ENCODE measurements at places on chromosomes 13 and 19.

DNA sequence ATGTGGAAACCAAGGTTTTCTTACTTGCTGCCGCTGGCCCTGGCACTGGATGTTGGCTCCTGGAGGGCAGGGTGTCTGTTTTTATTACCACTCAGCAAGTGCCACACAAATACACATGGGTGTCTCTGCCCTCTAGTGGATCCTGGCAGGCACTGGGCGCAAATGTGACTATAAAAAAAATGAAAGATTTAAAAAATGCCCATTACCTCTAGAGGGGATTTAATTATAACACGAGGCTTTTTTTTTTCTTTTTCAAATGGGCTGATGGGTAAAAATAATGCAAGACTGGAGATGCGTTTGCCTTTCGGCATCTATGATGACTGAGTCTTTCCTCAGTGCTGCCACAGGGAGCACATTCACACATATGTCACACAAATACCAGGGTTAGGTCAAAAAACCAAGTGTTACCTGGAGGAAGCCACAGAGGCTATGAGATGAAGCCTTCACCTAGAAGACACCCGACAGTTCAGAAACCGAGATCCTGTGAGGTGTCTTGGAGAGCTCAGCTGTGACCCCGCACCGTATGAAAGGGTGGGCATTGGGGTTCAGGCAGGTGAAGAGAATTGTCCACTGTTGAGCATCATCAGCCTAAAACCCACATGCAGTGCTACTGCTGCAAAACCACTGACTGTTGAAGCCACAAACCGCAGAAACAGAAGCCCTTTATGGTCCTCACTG is 25.7 kb downstream of the CHAMP1 start:
- DNase-seq: peak; percentile 18

- no peak for DNase-seq
These were observed 10.9 kb downstream of the KLC3 start for GRCh38 chr19:45351401-45351952.

DNA sequence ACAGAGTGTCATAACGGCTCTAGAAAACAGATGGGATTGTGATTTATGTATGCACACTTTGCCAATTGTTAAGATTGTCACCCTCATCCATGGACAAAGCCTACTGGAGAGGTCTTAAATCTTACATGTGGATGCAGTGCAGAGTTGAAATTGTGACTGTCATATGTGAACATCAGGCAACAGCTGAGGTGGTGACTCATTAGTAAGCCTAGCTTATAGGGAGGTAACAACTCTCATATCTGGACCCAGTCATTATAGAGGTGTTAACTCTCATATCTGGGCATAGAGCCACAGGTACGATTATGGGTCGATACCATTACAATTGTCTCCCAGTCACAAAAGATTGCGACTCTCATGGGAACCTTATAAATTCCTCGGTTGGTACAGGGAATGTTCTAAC is 29.8 kb upstream of the ZNF254 start:
- DNase-seq: no peak

DNA sequence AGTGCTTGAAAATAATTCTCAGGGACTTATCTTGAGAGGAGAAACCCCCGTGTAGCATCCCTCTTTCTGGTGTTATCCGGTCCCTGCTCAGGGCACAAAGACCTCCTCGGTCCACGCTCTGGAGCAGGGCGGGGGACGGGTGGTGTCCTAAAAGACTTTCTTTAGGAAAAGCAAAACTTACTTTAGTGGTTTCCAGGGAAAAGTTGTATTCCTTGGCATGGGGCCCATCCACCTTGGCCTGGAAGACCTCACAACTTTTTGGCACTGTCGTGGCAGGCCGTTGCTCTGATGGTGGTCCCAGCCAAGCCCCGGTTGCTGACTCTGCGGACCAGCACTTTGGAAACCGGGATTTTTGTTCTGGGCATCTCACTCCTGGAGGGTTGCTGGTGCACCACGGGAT is 2.7 kb downstream of the AMER2 start:
- no peak for DNase-seq

GRCh38 chr19:18894254-18895037 is 1.5 kb downstream of the CERS1 start:
- no peak for DNase-seq

DNA sequence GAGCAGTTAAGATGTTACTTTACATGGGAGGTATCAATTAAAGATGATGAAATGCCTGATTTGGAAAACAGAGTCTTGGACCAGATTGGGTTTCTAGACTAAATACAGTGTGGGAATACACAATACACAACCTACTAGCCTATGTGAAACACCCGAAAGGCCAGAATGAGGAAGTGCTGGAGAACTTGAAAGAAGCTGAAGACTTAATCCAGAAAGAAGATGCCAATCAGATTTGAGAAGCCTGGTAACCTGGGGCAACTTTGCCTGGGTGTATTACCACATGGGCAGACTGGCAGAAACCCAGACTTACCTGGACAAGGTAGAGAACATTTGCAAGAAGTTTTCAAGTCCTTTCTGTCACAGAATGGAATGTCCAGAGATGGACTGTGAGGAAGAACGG is 43.2 kb downstream of the N4BP2L1 start:
- DNase-seq: no peak

DNA sequence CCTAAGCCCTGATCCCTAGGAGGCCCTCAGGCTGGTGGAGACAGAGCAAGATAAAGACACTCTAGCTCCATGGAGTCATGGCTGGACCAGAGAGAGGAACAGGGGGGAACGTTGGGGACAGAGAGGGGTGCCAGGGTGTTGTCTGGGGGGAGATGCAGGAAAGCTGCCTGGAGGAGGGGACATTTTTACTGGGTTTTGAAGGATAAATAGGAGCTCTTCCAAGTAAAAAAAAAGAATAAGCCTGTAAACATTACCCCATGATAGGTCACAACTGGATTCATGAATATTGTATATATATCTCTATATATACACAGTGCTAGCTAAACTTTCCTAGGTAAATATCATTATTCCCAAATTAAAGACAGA is 714 bp downstream of the HSH2D start:
- DNase-seq: no peak

DNA sequence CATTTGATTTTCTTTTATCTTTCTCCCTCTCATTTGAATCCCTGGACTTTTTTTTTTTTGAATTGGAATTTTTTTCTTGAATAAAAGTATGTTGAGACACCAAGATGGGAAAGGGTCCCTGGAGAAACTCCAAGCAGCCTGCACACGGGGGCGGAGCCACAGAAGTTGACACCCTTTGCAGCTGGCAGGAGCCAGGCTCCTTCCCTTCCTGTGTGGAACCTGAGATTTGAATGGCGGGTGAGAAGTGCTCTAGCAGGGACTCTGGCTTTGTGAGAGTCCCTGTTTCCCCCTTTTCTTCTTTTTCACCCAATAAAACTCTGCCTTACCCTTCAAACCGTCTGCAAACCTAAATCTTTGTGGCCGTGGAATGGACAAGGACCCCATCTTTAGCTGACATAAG is 1381.0 kb upstream of the MIR17HG start:
- no peak for DNase-seq

DNA sequence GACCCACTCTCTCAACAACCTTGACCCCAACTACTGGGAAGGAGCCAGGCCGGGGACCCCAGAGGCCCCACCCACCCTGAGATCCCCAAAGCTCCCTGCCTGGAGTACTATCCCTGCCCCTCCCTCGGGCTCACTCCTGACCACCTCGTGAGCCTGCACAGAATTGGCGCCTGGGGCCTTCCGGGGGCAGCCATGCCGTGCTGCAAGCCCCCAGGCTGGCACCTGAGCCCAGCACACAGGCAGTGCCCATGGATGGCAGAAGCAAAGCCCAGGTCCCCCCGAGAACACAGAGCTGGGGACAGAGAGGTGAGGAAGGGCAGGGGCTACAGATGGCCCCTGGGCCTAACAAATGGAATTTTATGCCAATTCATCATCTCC is 13.9 kb downstream of the LSM4 start:
- DNase-seq: no peak

DNA sequence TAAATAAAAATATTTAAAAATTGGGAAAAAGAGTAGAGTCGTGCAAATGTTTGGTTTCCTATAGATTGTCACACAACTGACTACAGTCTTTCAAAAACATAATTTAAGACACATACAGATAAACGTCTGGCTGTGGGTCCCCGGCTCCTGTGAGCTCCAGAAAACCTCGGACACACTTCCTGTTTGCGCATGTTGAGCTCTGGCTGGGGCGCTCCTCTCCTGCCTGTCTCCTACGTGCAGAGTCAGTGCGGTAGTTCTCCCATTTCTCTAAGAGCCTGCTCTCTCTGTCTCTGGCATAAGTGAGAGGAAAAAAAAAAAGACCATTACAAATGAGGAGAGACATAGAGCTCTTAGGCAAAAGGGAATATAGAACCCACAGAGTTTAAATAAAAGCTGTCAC is 128.2 kb upstream of the OBI1 start:
- no peak for DNase-seq

- no peak for DNase-seq
These were observed 12.2 kb downstream of the WIZ start for GRCh38 chr19:15437355-15438123.

- no peak for DNase-seq
These were observed 30.8 kb downstream of the CKM start for GRCh38 chr19:45291834-45292233.

DNA sequence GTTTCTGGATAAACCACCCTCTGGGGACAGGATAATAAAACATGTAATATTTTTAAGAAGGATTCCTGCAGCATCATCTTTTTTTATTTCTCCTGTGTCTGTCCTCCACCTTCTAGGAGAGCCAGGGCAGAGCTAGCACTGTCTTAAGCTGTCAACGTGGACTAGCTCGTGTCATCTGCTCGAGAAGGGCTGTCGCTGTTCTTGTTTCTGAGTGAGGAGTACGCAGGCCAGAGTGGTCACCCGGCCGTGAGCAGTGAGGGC is 13.9 kb downstream of the CAPN12 start:
- DNase-seq: no peak

- DNase-seq: no peak
These were observed 15.5 kb downstream of the DPF1 start for GRCh38 chr19:38208571-38208970.

DNA sequence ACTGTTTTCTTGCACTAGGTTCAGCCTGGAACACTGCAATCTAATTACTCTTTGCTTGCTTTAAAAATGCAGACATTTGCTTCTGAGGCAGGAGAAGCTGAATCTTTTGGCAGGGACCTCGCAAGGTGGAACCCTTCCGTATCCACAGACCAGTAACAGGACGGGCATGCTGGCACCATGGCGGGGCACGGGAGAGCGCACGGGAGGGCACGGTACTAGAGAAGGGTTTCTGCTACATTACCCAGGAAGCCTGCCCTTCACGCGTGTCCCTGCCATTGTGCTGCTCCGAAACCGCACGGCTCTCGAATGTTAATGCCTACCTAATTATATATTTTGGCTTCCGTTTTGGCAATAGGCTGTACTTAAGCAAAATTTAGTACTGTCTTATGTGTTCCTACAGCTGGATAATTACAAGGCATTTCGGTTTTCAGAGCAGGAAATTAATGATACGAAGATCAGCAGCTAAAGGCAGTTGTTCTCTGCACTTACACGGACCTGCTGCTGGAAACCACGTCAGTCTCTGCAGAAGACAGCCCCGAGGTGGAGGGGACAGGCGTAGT is 430.4 kb downstream of the IRS2 start:
- no peak for DNase-seq

DNA sequence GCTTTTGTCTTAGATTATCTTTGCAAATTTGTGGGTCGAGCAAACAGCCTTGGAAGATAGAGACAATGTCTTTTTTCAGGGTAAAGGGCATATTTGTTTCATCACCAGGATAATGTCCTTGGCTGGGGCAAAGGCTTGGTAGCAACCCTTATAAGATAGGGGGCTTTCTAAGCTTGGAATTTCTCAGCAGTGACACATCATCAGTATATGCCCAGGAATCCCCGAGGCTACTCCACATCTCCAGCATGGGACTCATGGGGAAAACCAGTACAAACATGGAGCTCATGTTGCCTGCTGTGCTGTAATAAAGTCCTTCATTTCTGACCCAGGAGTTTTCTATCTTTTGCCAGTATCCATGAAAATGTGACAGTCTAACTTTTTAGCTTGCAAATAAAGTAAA is 77.1 kb downstream of the DCLK1 start:
- no peak for DNase-seq

DNA sequence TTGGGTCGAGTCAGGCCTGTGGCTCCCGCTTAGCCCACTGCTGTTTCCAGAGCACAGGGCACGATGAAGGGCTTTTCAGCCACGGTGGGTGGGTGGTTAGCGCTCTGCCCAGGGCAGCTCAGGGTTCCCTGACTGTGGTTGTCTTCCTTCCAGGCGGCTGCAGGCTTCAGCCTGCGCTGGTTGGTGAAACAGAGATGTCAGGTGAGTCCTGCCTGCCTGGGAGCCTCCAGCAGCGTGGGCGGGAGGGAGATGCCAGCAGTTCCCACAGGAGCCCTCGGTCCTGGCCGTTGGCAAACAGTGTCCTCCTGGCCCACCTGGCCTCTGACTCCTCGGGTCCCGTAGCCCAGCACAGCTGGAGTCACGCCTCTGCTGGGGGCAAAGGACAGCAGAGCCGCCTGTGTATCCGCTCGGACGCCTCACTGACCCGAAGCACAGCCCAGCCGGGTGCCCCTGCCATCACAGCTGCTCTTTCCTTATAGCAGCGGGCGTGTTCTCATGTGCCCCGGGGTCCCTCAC is 9.7 kb downstream of the ADAT3 start:
- no peak for DNase-seq

DNA sequence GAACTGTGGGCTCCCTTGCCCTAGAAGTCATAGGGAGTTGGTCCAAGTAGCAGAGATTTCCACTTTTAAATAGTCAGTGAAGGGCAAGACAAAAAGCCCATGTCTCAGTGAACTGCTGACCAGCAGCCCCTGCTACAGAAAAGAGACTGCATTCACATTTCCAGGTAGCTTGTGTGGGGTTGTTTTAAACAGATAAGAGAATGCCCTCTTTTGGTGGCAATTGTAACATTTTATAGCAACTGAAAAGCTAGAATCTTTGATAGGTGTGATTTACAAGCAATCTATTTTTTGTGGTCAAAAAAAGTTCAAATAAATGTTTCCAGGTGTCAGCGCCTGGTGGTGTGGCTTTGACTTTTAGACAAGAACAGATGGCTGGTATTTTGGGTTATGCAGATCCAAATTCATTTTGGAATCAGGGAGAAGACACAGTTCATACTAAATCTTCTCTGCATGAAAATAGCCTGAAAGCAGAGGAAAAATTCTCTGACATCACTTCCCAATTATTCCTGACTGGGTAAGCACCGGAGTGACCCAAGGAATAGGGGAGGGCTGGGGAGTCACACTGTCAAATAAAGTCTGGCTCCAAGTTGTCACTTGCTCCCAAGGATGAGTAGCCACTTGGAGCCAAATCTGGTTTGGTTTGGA is 26.2 kb upstream of the GPR12 start:
- DNase-seq: no peak

- DNase-seq: no peak
These were observed 79.8 kb upstream of the TNFSF11 start for GRCh38 chr13:42494157-42494556.

- no peak for DNase-seq
These were observed 179.6 kb upstream of the MIR17HG start for GRCh38 chr13:91167706-91168385.
